GM06990 (cell line): ENCODE measurements at places on chromosomes 2 and 18.

DNA sequence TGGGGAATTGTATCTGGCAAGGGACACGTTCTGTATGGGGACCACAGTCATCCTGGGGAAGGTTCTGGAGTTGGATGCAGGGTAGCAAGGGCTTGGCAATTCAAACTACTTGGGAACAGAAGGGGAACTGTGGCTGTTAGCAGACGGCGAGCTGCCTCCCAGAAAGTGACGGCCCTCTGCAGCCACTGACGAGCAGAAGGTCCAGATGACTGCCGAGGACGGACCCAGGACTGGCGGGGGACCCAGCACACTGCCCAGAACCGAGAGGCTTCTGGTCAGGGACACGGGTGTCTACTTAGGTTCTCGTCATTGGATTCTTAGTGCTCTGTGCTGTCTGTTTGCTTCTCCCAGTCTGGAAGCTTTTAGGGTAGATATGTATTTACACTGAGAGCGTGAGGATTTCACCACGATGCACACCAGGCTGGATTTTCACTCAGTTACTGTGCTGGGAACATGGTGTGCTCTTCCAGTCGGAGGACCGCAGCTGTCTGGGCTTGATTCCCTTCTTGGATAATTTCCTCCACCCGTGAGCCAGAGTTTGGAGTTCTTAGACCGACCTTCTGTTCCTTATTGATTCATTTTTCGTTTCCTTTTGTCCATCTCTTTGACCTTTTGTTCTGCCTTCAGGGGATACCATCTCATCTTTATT, 13.4 kb downstream of the GPR35 start:
- no peak for DNase-seq

DNA sequence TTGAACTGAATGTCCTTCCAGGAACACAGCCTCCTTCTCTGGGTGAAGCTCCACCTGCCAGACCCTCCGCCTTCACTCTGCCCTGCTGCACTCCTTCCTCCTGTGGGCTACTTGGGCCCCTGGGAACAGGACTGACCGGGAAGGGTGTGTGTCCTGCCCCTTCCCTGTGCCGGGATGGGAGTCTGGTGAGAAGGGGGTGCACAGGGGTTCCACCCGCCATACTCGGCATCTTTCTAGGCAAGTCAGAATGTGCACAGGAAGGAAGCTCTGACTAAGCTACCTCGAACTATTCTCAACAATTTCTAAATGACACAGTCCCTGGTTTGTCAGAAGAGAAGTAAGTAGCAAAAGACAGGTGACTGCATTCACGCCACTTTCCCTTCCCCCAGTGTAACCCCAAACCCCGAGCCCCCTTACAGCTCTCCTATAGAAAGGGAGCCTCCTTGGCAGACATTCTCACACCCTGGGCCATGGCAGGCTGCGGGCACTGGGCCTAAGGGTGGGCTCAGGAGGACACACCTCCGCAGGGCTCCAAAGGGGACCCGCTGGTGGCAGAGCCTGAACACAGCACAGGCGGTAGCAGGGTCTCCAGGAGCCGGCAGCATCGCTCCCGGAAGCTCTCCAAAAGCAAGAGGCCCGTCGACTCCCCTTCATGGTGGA, 184.1 kb downstream of the HDAC4 start:
- DNase-seq, result peak; percentile 41

GRCh38 chr2:108916122-108916795, 72.8 kb downstream of the EDAR start:
- no peak for DNase-seq

GRCh38 chr2:218798767-218799504, 17.0 kb downstream of the CYP27A1 start:
- no peak for DNase-seq

- DNase-seq, result no peak
Measured at GRCh38 chr18:22211657-22212056, 42.3 kb downstream of the GATA6 start.

DNA sequence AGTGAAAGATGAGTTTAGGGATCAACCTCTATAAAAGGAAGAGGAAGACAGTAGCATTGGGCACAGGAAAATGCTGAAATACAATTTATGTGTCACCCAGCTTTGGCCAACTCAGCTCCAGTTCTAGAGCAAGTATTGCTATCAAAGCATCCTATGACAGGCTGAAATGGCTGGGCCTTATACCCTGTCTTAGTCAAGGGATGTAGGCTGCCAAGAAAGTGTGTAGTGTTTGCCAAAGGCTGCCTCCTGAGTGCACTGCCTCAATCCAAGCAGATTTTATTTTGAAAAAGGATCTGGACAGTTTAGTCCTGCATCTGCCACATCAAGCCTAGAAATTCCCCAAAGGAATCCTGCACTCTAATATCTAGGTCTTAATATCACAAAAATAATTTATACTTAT, 359.9 kb upstream of the ZC3H15 start:
- no peak for DNase-seq

- DNase-seq, result no peak
Measured at GRCh38 chr18:62187543-62188510, 772 bp downstream of the RELCH start.

DNA sequence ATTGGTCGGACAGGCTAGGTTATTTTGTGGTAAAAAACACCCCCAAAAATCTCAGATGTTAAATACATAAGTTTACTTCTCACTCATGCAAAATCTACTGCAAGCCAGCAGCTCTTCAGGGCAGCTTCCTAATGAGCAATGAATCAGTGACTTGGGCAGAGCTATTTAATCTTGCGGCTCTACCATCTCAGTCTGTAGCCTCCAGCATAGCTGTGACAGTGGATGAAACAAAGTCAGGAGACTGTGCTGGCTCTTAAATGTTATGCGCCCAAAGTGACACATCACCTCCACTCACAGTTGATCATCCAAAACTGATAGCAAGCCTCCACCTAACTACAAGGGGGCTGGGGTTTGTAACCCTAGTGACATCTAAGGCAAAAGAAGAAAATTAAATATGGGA, 571.9 kb downstream of the METTL4 start:
- DNase-seq, result no peak

DNA sequence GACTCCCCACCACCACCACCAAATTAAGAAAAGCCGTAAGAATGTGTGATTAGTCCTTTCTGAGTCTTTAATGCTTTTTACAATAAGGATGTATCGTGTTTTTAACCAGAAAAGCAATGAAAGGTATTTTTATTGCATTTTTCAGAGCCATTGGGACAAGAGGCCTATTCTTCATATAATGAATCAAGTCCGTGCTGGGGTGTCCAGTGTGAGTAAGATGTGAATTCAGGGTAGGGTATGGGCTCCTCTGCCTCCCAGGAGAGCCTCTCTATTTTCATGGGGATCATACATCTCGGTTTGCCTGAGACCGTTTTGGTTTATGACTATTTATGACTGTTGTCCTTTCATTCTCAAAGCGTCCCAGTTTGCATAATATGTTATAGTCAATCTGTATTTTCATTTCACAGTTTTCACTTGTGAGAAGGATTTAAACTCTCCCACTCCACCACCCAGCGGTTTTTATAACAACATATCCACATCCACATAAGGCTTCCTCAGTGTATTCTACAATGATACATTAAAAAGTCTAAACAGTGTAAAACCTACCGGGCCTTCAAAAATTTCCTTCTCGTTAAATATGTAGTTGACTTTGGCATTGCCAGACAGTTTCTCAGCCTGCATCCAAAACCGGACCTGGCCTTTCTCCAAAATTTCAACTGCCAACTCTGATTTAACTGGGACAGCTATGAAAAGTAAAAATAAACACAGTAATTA, 80.8 kb upstream of the LPIN2 start:
- no peak for DNase-seq

- no peak for DNase-seq
Measured at GRCh38 chr2:180722551-180723239, 257.7 kb upstream of the UBE2E3 start.

DNA sequence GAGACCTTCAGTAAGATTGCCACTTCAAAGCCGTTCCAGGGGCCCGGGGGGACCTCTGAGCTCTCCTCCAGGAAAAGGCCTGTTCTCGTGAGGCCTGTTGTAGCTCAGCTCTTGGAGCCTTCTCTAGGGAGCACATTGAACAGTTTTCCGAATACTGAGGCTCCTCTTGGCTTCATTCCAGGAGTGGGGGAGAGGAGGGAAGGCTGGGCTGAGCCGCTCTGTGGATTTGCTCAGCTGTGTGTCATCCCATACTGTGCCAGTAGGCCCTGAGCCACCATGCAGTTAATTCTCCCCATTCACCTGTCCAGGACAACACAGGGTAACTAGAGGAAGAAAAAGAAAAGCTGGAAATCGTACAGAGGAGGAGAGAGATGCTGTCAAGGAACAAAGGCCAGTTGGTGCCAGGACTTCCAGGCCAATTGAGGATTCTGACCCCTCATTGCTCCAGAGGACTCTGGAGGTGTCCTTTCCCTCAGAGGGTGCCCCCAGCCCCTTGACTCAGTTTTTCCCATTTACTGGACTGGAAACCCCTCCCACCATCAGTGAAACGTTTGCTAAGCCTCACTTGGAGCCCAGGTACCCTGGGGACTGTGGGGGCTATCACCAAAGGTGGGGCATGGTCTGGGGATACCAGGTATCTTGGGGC, 41.4 kb downstream of the HS1BP3 start:
- DNase-seq, result no peak

- DNase-seq, result no peak
Measured at GRCh38 chr18:52312346-52312745, 27.7 kb upstream of the DCC start.
